ENCODE measurements at places on chromosomes 13 and 19.
A peak's percentile ranks its signal among the peaks of the same experiment; 100 is the strongest.

GRCh38 chr13:108113407-108113806 is 101.9 kb downstream of the LIG4 start:
- no peak for DNase-seq

- no peak for DNase-seq
Measured at GRCh38 chr13:72637561-72637960, 89.9 kb downstream of the MZT1 start.

DNA sequence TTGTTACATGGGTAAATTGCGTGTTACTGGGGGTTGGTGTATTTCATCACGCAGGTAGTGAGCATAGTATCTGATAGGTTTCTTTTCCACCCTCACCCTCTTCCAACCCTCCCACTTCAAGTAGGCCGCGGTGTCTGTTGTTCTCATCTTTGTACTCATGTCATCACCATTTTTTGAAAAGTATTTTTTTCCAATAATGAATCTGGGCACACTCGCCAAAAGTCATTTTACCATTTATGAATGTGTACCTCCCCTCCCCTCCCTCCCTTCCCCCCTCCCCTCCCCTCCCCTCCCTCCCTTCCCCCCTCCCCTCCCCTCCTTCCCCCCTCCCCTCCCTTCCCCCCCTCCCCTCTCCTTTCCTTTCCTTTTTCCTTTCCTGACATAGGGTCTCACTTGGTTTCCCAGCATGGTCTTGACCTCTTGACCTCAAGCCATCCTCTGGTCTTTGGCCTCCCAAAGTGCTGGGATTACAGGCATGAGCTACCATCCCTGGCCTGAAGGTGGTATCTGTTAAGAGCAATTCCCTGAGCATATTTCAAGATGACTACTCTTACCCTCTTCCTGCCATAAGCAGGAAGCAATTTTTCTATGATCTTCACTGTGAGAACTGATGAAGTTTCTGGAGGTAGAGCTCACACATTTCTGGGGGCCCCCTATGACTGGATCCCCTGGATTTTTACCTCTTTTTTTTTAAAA is 15.7 kb downstream of the ZNF627 start:
- DNase-seq: no peak

- peak; percentile 90 for DNase-seq
Measured at GRCh38 chr19:4759388-4760284, 31.9 kb upstream of the FEM1A start.

- DNase-seq: no peak
Measured at GRCh38 chr19:53519446-53519845, 18.5 kb upstream of the ZNF331 start.

DNA sequence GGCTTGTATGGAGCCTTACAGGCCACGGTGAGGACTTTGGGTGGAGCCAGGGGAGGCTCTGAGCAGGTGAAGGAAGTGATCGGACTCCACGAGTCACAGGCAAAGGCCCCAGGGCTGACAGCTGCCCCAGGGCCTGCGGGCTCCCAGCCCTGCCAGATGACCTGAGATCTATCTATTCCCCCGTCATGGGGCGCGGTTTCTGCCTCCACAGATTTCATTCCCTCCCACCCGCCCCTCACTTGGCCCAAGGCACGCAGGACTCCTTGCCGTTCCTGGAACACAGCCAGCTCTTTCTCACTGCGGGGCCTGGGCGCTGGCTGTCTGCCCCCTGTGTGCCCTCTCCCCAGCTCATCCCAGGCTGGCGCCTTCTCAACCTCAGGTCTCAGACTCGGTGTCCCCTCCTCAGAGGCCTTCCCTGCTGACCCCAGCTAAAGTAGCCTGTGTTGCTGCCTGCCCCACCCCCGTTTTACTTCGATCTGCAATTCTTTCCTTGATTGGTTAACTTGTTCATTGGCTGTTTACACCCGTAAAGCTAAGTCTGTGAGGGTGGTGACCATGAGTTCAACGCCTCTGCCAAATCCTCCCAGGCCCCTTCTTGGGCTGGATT is 13.9 kb upstream of the PAK4 start:
- DNase-seq: no peak

- DNase-seq: no peak
Measured at GRCh38 chr13:67620665-67621064, 390.5 kb upstream of the PCDH9 start.

DNA sequence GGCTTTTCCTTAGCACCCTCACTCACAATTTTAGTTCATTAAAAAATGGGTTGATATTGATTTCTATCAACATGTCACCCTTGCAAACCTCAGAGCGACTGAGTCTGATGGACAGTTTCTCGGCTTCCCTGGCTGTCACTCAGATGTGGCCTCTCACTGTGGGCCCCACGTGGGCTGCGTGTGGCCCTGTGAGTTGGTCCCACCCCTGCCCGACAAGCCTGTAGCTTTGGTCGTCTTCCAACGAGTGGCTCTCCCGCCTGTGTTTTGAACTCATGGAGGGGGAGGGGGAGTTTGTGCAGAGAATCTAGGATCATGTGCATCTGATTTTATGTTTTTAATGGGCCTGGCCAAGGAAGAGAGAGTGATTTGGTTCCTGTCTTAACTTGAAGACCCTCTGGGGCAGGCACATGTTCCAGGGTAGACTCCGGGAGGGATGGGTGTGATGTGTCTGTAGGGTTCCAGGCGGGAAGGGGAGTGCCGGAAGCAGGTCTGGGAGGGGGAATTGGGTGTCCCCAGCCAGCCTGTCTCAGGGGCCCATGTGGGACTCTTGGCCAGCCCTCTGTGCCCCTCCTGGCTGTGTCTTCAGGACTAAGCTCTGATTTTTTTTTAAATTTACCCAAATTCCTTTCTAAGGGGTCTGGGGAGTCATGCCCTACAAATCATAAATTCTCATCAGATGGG is 18.9 kb downstream of the ATP11A start:
- DNase-seq: no peak

- no peak for DNase-seq
Measured at GRCh38 chr13:106343836-106344235, 191.6 kb downstream of the EFNB2 start.

DNA sequence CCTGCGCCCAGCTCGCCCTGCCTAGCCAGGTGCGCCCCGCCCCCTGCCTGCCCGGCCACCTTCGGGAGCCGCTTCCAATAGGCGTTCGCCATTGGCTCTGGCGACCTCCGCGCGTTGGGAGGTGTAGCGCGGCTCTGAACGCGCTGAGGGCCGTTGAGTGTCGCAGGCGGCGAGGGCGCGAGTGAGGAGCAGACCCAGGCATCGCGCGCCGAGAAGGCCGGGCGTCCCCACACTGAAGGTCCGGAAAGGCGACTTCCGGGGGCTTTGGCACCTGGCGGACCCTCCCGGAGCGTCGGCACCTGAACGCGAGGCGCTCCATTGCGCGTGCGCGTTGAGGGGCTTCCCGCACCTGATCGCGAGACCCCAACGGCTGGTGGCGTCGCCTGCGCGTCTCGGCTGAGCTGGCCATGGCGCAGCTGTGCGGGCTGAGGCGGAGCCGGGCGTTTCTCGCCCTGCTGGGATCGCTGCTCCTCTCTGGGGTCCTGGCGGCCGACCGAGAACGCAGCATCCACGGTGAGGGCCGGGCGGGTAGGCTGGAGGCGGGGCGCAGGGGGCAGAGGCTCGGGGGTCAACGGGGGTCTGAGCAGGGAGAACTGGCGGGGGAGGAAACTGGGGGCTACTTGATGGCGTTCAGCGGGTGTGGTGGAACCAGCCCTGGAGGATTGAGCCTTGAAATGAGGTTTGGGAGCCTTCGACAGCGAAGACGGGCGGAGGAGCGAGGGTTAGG is at the start of gene SPINT2:
Gene SPINT2, plus strand, starts transcription at position 88 of the 727 bp plus-strand sequence. Its CDS starts 320 bp downstream, at position 408.
- DNase-seq: no peak

- DNase-seq: no peak
Measured at GRCh38 chr13:110911880-110912279, 3.0 kb downstream of the ANKRD10 start.

- DNase-seq: no peak
Measured at GRCh38 chr13:109569958-109570711, 216.2 kb downstream of the IRS2 start.

- no peak for DNase-seq
Measured at GRCh38 chr13:30743319-30744055, 8.1 kb downstream of the ALOX5AP start.

GRCh38 chr13:103663996-103664395 is 597.8 kb upstream of the SLC10A2 start:
- DNase-seq: no peak

DNA sequence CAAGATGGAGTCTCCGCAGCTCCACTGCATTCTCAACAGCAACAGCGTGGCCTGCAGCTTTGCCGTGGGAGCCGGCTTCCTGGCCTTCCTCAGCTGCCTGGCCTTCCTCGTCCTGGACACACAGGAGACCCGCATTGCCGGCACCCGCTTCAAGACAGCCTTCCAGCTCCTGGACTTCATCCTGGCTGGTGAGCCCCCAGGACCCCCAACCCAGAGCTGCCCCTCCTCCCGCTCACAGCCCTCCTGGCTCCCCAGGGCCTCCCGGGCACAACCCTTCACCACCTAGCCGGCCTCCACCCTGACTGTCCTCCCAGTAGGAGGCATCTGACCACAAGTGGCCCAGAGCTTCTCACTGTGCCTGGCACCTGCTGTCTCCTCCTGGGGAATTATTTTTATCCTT is 9.4 kb downstream of the SYNGR4 start:
- no peak for DNase-seq

Measured in substantia nigra (tissue), 51 donors.